Hematopoietic multipotent progenitor cell treated with erythropoietin and hydrocortisone succinate and interleukin-3 and kit ligand, for 4 days (in vitro differentiated cells): ENCODE measurements at places on chromosomes 5 and 9.

GRCh38 chr5:52811067-52811749, 23.5 kb downstream of the ITGA1 start:
- peak; percentile 67 for DNase-seq

GRCh38 chr9:127106466-127106855, 16.0 kb downstream of the ANGPTL2 start:
- DNase-seq: no peak

- no peak for DNase-seq
Observed at GRCh38 chr5:116681334-116682013, 106.9 kb upstream of the SEMA6A start.

GRCh38 chr9:85404911-85405565, 336.7 kb downstream of the AGTPBP1 start:
- no peak for DNase-seq

- no peak for DNase-seq
Observed at GRCh38 chr9:74293479-74293878, 203.7 kb upstream of the RORB start.

DNA sequence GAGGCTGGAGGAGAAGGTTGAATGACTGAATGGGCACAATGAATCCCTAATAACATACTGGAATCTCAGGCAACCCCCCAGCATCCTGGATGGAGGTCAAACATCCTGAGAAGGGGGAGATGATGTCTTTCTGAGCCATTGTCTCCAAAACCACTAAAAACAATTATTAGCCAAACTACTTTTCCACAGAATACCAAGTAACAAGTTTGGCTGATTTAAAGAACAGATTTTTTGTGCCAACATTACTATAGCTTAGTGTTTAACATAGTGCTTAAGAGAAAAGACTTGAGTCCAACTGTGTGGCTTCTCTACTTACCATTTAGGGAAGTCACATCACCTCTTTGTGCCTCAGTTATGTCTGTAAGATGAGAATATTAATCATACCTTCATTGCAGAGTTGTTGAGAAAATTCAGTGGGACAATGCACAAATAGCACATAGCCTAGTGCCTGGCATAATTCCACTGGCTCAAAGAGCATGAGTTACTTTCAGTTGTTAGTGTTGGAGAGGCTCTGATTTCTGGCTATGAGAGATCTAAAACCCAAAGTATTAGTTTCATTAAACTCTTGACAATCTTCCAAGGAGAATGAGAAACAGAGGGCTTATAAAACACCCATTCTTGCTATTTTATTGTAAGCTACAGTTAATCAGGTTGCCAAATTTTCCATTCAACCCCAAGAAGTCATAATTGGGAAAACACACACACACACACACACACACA, 111.3 kb upstream of the NR3C1 start:
- no peak for DNase-seq

GRCh38 chr5:112974901-112975300, 1.7 kb upstream of the DCP2 start:
- no peak for DNase-seq

- DNase-seq: peak; percentile 62
Observed at GRCh38 chr5:133470841-133471240, 141.5 kb downstream of the FSTL4 start.

GRCh38 chr9:90801241-90801972, at the start of gene SYK:
Gene SYK (plus strand): TSS chr9:90801819. CDS start chr9:90843899, 42,080 bp downstream.
- DNase-seq: peak; percentile 95
